Aorta (tissue), 5 donors: ENCODE measurements at places on chromosomes 6 and 20. TPM values are rescaled to one million over a fixed set of nuclear protein-coding genes. Genes with fewer than 3 reads are reported as not detected.

The ARMC12 gene
- total RNA-seq = 1.4 TPM

- no peak for DNase-seq
Measured at GRCh38 chr20:53445932-53446331, 147.7 kb downstream of the ZNF217 start.

DNA sequence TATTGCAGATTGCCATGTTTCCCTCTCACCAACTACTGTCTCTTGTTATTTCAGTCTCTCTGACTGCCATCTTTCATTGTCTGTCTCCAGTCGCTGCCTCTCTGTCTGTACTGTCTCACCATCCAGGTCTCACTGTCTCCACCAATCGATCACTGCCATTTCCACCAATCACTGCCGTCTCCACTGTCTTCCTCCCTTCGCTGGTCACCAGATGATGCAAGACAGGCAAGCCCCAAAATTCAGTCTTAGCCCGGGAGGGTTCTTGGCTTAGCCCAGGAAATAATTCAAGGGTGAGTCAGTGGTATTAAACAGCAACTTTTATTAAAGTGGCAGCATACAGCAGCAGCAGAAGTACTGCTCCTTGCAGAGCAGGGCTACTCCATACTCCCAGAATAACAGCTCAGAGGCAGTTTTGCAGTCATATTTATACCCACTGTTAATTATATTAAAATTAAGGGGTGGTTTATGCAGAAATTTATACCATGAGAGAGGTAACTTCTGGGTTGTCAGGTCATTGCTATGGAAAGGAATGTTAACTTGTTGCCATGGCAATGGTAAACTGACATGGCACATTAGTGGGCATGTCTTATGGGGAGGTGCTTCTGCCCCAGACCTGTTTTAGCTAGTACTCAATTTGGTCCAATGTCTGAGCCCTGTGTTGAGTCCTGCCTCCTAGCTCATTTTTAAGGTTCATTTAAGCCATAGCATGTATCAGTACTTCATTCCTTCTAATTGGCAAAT is 23.0 kb upstream of the ECHDC1 start:
- DNase-seq = peak; percentile 60

DNA sequence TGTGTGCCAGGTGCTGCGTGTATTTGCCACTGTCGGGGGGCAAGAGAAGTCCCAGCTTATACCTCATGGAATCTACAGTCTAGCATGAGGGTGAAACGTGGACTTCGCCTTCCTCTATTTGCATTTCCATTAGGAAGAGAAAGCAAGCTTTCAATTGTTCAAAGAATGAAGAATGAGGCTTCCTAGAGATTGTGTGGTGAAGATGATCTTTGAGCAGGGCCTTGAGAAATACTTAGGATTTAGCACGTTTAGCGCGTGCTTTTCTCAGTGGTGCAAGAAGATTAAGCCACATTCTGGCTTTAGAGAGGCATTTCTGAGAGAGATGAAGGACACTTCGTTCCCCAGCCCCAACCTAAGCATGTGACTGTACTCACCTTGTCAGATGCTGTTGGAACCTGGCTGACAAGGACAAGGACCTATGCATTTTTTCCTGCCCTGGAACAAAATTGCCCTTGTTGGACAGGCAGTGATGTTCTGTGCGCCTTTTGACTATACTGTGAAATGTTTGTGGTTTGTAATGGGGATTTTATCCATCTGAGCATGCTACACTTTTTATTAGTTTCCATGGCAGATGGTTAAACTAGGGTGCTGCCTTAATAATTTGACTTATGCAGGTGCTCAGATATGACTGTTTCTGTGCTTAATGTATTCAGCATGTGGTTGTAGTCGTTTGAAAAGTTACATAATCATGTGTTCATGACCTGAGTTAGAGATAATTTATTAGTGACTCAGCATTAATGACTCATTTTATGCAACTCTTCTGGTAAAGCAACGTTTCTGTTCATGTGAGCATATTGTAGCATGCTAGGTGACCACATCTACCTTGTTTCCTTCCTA is 10.7 kb downstream of the TULP4 start:
- DNase-seq = no peak

- DNase-seq = no peak
Measured at GRCh38 chr6:156658186-156658965, 118.8 kb upstream of the ARID1B start.

- no peak for DNase-seq
Measured at GRCh38 chr6:34836008-34836407, 44.1 kb downstream of the BLTP3A start.

- DNase-seq = no peak
Measured at GRCh38 chr6:11727998-11728961, 50.3 kb downstream of the ADTRP start.
